ENCODE measurements at places on chromosomes 11 and 22.
A peak's percentile ranks its signal among the peaks of the same experiment; 100 is the strongest.

GRCh38 chr11:93967258-93967657 is 53.9 kb upstream of the HEPHL1 start:
- no peak for DNase-seq

DNA sequence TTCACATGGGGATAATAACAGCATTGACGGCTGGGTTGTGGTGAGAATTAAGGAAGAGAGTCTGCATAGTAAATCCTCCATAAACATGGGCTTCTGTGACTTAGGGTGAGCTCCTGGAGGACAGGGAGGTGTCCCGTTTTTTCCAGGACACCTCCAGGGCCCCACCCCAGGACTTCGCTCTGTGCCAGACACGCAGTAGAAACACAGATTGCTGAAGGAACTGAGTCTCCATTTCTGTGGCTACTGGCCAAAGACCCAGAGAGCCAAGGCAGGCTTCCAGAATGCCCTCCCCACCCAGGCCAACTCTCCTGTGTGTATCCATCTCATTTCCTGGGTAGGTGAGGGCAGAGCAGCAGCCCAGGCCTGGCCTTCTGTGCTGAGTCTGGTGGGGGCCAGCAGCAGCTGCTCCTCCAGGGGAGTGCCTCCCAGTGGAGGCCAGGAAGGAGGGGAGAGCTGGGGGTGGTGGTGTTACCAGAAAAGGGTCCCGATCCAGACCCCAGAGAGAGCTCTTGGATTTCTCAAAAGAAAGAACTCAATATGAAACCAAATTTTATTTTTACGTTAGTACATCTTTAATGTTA is 9.5 kb upstream of the RFPL3 start:
- DNase-seq = no peak

- DNase-seq = peak; percentile 23
These were observed 332.0 kb downstream of the TENM4 start for GRCh38 chr11:79108851-79109250.

DNA sequence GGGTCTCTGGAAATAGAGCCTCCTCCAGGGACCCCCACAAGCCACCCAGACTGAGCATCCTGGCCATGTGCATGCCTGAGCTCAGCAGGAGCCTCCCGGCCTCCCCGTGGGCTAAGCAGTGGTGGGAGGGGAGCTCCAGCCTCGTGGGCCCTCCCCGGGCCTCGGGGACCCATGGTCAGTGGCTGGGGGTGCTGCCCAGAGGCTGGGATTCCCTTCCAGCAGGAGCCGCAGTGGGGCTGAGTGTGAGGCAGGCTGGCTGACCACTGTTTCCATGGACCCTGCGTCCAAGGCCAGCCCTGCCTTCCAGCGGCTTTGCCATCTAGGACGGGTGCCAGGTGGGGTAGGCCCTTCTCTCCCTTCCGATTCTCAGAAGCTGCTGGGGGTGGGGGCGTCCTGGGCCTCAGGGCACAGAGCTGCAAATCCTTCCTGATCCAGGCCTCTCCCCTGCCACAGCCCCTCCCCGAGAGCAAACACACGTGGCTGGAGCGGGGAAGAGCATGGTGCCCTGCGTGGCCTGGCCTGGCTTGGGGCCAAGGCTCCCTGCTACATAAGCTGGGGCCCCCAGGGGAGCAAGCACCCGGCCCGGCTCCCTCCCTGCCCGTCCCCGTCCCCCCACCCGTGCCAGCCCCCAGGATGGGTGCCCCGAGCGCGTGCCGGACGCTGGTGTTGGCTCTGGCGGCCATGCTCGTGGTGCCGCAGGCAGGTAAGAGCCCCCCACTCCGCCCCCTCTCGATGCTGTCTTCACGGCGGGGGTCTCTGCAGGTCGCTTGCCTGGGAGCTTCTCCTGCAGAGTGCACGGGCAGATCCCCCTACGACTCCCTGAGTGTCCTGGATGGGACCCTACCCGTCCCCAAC is at the start of gene MUC5B:
Gene MUC5B (plus strand): TSS at position 576 of the 855 bp plus-strand sequence. CDS start 58 bp downstream, at position 634.
- DNase-seq = no peak

- DNase-seq = no peak
These were observed 168.5 kb downstream of the ARHGAP42 start for GRCh38 chr11:100855466-100856067.

DNA sequence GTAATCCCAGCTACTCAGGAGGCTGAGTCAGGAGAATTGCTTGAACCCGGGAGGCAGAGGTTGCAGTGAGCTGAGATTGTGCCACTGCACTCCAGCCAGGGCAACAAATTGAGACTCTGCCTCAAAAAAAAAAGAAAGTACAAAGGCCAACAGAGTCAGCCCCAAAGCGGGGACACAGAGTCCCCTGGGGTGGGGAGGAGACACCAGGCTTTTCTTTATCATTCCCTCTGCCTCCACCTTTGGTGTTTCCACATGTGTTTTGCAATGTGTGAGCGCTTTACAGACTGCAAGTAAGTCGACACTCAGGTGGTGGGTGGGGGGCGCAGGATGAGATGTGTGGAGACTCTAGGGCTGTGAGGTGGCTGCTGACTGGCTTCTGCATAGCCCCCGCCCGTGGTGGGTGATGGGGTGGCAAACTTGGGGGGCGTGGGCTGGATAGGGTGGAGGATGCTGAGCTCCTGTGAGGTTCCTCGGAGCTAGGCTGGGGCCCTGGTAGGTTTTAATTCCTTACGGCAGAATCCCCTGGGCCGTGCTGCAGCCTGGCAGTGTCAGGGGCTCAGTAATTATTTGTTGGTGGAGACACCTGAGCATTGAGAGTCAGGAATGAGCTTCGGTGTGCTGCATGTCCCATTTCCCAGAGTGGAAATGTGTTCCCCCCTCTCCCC is 177.2 kb downstream of the CTTN start:
- no peak for DNase-seq

DNA sequence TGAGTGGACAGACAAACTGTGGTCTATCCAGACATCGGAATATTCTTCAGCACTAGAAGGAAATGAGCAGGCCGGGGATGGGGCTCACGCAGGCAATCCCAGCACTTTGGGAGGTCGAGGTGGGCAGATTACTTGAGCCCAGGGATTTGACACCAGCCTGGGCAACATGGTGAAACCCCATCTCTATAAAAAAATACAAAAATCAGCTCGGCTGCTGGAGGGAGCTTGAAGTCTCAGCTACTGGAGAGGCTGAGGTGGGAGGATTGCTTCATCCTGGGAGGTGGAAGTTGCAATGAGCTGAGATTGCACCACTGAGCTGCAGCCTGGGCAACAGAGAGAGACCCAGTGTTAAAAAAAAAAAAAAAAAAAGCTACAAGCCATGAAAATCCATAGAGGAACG is 8.0 kb upstream of the CTSD start:
- no peak for DNase-seq

- no peak for DNase-seq
These were observed 15.9 kb upstream of the POU2AF2 start for GRCh38 chr11:111229604-111230003.

DNA sequence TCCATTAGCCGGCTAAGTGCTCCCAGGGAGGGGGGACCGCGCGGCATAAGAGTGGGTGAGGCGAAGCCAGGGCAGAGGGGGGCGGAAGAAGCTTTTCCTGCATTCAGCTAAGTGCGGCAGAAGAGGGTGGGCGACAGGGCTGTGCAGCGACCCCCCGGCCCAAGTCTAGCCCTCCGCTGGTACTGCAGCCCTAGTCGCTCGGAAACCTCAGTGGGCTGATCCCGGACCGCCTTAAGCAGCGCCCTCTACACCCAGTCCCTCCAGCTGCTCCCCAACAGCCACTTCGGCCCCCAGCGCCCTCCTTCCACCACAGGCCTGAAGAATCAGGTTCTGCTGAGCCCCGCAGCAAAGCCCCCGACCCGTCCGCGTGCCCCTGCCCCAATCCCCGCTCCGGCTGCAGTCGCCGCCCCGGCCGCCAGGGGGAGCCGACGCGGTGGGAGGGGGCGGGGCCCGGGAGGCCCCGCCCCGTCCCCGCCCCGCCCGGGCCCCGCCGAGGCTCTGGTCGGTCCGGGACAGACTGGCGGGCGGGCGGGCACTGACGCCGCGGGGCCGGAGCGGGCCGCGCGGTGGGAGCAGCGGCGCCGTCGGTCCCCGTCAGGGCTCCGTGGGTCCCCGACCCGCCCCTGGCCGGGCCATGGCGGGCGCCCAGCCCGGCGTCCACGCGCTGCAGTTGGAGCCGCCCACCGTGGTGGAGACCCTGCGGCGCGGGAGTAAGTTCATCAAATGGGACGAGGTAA is at the start of gene PLCB3:
Gene PLCB3 (plus strand): TSS at position 515 of the 737 bp plus-strand sequence. CDS start 120 bp downstream, at position 635.
- no peak for DNase-seq

GRCh38 chr11:111765320-111765983 is 737 bp downstream of the PPP2R1B start:
- no peak for DNase-seq

DNA sequence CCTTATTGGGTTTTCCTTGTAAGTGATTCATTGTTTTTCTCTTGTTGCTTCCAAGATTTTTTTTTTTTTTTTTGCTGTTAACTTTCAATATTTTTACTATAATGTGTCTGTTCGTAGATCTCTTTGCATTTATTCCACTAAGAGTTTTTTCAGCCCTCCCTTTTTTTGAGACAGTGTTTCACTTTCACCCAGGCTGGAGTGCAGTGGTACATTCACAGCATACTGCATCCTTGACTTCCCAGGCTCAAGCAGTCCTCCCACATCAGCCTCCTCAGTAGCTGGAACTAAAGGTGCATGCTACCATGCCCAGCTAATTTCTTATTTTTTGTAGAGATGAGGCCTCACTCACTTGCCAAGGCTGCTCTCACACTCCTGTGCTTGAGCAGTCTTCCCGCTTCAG is 1282.0 kb upstream of the CNTN5 start:
- DNase-seq = no peak

- no peak for DNase-seq
These were observed 84.3 kb downstream of the CCDC81 start for GRCh38 chr11:86459002-86459385.

DNA sequence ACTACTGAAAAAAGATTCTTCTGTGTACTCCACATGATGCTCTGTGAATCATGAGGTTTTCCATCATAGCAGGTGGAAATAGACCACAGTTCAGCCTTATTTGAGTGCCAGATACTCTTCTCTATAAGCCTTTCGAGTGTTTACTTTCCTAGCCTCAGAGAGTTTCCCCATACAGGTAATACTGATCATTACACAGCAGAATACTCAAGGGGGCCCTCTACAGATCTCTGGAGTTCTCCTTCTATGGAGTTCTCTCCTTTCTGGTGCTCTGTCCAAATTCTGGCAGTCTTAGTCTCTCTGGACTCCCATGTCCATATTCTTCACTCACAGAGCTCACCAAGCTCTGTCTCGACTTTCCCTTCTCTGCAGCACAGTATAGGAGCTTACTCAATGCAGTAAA is 175.7 kb upstream of the CARD18 start:
- no peak for DNase-seq

GRCh38 chr11:69774354-69775162 is 583 bp downstream of the FGF4 start:
- DNase-seq = no peak

GRCh38 chr11:124077266-124077665 is 36.1 kb upstream of the OR10G7 start:
- DNase-seq = no peak

DNA sequence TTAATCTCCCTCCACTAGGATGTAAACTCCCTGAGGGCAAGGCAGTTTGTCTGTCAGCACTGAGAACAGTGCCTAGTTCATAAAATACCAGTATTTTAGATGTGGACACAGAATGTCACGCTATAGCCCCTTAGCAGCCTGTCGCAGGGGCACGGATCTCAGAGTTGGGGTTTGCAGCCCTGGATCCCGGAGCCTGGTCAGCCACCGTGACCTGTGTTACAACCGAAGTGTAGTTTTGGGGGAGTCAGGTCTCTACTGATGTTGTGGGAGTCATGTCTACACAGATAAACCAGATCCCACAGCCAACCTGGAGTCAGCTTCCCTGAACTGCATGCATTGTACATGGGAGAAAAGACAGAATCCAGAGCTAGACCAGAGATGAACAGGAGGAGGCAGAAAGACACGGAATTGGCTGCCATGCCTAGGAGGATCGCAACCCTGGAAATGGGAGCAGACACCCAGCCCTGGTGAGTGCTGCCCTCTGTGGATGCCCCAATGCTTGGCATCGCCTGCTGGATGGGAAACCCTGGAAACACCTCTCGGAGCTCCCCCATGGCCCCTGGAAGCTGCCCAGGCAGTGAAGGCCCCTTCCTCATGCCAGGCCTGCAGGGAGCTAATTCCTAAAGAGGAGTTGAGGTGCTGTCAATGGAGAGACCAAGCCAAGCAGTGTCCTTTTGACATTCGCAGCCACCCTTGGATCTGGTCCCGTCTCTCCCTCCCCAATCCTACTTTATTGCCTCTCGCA is 851.3 kb downstream of the TBC1D22A start:
- DNase-seq = no peak

DNA sequence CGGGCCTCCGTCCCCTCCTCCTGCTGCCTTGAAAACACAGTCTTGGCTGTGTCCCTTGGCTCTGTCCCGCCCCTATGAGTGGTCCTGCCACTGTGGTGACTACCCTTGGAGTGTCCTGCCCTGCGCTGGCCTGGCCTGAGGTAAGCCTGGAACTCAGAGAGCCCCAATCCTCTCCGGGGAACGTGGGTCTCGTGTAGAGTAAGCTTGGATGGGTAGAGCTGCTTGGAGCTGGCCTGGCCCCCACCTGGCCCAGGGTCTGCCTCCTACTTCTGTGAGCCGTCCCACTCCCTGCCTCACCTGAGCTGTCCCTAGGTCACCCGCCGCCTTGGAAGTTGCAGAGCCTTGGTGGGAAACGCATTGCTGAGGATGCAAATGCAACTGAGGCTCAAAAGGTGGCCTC is 347.1 kb downstream of the CTTN start:
- no peak for DNase-seq

GRCh38 chr11:70326365-70326811 is 55.9 kb downstream of the PPFIA1 start:
- peak; percentile 62 for DNase-seq

All from AG09309 (cell line).